Chondrocyte (in vitro differentiated cells): ENCODE measurements at places on chromosomes 7 and 10. TPM values are rescaled to one million over a fixed set of nuclear protein-coding genes. Genes with fewer than 3 reads are reported as not detected.

The KCNH2 gene
- 0.19 to 0.33 TPM (median 0.30 TPM) in 3 replicates for total RNA-seq

The SPDYE2 gene
- not detected in 3 replicates for total RNA-seq

The IL2RA gene
- not detected in 3 replicates for total RNA-seq

The PRR15 gene
- total RNA-seq: 2.5 to 6.3 TPM (median 2.7 TPM) in 3 replicates

GRCh38 chr7:157619753-157620525, 283.1 kb downstream of the DNAJB6 start:
- no peak for DNase-seq

GRCh38 chr7:151232917-151233701, 826 bp downstream of the CHPF2 start:
- no peak for DNase-seq

GRCh38 chr10:17749890-17750289, 2.1 kb upstream of the TMEM236 start:
- DNase-seq: no peak

- no peak for DNase-seq
These were observed 292.4 kb upstream of the KLF14 start for GRCh38 chr7:131026297-131027000.

- no peak for DNase-seq
These were observed 7.4 kb downstream of the KEL start for GRCh38 chr7:142954680-142955268.

- DNase-seq: no peak
These were observed 130.3 kb upstream of the ZNF746 start for GRCh38 chr7:149627911-149628310.

DNA sequence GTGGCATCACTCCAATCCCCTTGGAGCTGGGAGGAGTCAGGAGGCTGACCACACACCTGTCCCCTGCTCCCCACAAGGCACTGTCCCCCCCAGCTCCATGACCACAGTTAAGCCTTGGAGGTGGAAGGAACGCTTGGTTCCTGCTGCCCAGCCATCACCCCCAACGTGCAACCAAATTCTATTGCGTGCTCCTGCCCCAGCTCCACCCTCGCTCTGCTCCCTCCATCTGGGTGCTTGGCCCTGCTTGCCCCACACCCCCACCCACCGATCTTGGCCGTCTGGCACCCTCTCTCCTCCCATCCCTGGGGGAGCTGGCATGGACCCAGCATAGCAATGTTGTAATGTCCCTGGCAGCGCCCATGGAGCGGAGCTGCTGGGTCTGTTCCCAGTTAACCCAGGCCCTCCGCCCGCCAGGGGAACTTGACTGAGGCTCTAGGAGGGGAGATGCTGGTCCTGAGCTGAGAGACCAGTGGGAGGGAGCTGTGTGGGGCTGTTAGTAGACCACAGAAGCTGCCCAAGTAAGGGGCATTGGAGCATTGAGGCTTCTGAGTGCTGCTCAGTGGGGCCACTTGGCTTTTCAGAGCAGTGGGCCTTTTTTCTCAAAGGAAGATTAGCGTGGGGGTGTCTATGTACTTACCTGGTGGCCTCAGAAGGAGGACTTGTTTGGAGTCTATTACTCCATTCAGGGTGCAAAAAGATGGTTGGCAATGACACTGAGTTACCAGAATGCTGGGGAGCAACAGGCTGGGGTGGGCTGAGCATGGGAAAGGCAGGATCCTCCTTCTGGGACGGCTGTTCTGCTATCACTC, 1.1 kb downstream of the EPHB6 start:
- peak; percentile 91 for DNase-seq

DNA sequence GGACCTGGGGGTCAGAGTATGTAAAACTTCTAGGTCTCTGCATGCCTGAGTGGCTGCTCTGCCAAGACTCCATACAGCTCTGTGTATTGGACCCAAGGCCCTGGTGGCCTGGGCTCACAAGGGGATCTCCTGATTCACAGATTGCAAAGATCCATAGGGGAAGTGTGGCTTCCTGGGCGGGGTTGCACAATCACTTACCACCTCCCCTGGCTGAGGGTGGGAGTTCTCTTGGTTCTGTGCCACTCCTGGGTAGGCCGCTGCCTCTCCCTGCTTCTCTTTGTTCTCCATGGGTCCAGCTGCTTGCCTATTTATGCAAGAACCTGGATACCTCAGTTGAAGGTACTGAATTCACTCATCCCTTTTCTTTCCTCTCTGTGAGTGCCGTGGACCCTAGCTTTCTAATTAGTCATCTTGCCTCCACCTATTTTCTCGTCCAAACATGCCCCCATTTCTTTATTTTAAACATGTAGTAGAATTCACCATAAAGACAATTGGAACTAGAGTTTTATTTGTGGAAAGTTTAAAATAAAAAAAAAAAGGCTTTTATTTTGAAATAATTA, 18.5 kb upstream of the AGR3 start:
- DNase-seq: no peak

DNA sequence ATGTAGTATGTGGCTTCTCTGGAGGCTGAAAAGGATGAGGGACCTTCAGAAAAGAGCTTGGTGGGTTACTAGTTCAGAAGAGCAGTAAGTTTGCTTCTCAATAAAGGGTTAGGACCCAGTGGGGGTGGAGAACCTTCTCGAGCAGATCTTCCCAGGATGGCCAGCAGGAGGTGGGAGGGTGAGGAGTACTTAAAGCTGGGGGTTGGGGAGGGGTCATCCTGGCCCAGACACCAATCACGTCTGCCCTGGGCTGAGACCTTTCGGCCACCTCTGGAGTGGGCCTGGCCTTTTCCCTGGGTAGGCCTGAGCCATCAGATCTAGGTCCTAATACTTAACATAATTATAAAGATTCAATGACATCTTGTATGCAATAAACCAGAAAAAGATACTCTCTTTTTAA, 149.0 kb upstream of the TCF7L2 start:
- no peak for DNase-seq

- DNase-seq: peak; percentile 36
These were observed 7.5 kb downstream of the ZFAND2A start for GRCh38 chr7:1152492-1152891.

DNA sequence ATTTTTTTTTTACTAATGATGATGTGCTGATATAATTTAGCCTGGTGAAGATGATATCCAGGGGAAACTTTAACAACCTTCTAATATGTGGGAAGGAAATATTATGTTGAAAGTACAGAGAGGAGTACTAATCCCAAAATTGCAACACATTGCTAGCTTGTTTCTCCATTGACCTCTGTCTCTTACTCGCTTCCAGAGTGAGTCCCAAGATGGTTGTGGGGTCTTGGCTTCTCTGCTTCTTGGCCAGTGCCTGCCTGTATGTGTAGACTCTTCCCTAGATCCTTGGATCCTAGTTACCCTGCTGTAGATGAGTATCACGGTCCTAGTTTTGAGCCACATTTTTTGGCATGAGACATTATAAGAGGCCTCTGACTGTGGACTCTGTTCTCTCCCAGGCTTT, 17.5 kb downstream of the BMPER start:
- no peak for DNase-seq

GRCh38 chr10:131439705-131440104, 128.2 kb upstream of the TCERG1L start:
- DNase-seq: no peak

- no peak for DNase-seq
These were observed 17.9 kb downstream of the MMP21 start for GRCh38 chr10:125757742-125758141.

GRCh38 chr7:86991093-86991769, 68.2 kb downstream of the ELAPOR2 start:
- no peak for DNase-seq

- no peak for DNase-seq
These were observed 184.3 kb upstream of the CTBP2 start for GRCh38 chr10:125344573-125345171.

GRCh38 chr10:10787586-10787985, 230.1 kb upstream of the CELF2 start:
- DNase-seq: no peak

DNA sequence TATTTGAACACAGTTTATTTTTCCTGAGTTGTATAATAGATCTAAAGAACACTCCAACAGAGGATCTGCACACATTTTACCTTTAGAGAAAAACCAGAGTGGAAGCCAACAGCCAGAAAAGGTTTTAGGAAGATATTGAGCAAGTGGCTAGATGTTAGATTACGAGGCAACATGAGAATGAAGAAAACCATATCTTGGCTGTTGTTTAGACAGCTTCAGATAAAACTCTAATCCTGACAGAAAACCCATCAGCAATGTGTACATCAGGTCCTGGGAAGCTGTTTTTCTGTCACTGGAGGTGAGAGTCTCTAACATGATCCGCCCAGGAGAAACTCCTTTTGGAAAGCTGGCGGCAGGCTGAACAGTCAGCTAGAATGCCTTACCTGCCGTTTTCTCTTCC, 159.5 kb downstream of the SPAG6 start:
- no peak for DNase-seq

- peak; percentile 72 for DNase-seq
These were observed 106.7 kb downstream of the NKX6-2 start for GRCh38 chr10:132679217-132679595.

GRCh38 chr10:72649291-72649690, 23.4 kb upstream of the MICU1 start:
- DNase-seq: no peak

DNA sequence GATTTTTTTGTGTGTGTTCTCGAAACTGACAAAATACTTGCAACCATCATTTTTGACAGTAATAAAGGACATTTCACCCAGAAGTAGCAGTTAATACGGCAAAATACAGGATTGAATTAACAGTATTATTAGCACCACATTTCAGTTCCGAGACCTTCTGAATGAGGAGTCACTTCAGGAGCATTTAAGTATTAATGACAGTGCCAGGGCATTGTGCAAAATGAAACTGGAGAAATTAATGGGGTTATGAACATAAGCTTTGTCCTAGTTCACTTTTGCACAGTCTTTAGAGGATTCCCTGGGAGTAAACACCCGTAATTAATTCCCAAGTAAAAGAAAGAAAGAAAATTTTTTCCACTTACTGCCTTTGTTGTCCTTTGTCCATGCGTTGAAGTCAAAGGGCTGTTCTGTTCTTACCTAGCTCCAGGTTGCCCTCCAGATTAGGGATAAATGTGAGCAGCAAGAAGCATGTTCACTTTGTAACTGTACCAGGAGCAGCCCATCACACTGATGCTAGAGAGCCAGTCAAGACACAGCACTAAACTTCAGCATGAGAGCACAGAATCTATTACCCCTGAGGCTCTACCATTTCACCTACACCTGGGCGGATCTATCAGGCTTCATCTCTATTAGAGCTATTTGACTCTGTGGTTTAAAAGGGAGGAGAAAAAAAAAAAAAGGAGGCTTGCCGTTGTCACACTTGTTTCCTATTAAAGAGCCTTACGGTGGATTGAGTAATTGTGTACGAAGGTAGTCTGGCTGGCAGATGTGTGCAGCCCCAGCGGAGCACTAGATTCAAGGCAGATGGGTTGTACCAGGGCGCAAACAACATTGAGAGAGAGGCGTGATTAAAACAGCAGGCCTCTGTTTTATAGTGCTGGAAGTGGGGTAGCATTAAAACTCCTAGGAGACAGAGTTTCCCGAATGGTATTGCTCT, 297.8 kb upstream of the SEMA3A start:
- no peak for DNase-seq

- DNase-seq: no peak
These were observed 16.0 kb downstream of the MRPS33 start for GRCh38 chr7:140998715-140999114.

DNA sequence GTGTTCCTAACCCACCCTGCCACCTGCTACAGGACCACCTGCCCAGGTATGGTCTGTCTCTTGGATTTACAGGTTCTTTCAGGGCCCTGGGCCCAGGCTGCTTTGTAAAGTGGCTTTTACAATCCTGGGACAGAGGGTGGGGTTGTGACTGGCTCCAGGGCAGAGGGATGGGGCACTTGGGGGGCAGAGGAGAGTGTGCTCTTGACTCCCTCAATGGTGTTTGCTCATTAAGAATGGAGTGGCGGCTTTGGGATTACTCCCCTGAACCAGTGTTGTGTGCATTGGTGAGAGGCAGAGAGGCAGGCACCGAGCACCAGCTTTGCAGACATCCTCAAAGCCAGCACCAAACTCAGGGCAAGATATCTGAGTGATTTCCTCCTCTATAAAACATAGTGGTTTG, 43.5 kb downstream of the VWA2 start:
- no peak for DNase-seq
